ENCODE measurements at places on chromosomes 12 and 14.

GRCh38 chr12:132549059-132549458 lies 59.1 kb downstream of the FBRSL1 start:
- H3K27ac ChIP-seq = no peak overlapping the region
- H3K27me3 ChIP-seq = no peaks in the 10 kb centered on the region

DNA sequence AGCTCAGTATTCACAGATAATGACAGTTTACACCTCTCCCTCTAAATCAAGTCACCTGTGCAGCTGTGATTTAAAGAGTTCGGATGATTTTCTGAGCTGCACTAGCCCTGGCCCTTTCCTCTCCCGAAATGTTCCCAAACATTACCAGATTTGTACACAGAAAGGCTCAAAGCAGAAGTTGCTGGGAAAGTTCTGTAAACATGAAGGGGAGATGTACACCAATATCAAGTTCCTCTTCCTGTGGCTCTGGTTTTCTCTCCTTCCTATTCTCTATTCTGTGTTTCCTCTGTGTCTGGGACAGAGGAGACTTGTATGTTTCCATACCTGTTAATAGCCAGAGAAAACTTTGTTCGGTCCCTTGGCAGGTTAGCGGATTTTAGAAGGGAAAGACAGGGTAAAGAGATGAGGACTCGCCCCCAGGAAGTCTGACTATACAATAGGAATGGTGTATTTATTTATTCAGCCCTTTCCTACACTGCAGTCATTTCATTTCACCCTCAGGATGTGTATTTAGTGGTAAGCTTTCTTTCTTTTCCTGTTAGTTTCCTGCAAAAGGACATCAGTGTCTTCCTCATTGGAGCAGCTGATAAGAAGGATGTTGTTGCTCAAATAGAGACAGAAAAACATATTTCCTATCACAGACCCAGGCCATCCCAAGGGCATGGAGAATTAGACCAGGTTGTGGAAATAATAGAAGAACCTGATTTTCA lies 7.6 kb upstream of the NUMB start:
- peaks cover 11% of the 10 kb centered on the region for H3K4me1 ChIP-seq
- H3K36me3 ChIP-seq = no peaks in the 10 kb centered on the region
- H3K27me3 ChIP-seq = no peaks in the 10 kb centered on the region
- no peak overlapping the region for H3K27ac ChIP-seq
- no peak for DNase-seq

GRCh38 chr12:127803545-127803944 lies 463.4 kb upstream of the TMEM132C start:
- no peaks in the 10 kb centered on the region for H3K27me3 ChIP-seq
- H3K4me3 ChIP-seq = no peak overlapping the region
- no peak overlapping the region for H3K27ac ChIP-seq
- no peaks in the 10 kb centered on the region for H3K36me3 ChIP-seq

- peaks cover 2% of the 10 kb centered on the region for H3K4me1 ChIP-seq
- H3K36me3 ChIP-seq = no peaks in the 10 kb centered on the region
- no peak for DNase-seq
- H3K4me3 ChIP-seq = no peak overlapping the region
These were observed 3.8 kb upstream of the DIO2 start for GRCh38 chr14:80215081-80215480.

DNA sequence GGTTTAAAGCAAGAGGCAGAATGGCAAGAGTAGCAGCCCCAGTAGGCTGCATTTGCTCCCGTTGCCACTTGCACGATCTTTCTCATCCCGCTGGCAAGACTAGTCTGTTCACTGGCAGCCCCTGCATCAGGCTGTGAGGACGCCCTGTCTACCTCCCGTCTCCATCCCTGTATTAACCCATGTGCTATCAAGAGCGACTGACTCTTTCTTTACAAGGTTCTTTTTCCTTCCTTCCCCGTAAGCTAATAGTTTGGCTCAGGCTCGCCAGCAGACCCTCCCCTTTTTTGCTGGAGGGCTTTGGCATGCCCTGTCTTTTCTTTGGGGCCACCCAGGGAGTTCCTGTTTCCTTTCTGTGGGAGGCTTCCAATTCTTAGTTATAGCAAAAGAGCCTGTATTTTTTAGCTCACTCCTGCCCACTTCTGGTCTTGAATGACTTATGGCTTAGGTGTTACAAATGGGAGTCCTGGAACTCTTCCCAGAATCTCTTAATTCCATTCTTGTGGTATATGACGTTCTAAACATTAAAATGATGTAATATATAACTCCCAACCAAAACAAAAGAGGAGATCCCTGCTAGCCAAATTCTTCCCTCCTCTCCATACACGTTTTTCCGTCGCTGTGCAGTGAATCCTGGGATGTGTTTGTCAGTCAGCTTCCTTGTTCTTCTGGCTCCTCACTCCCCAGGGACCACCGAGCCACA lies 149.0 kb downstream of the PRKCH start:
- DNase-seq = no peak
- H3K27ac ChIP-seq = peak overlapping the region; percentile 66
- no peak overlapping the region for H3K4me3 ChIP-seq
- peaks cover 45% of the 10 kb centered on the region for H3K4me1 ChIP-seq
- no peaks in the 10 kb centered on the region for H3K36me3 ChIP-seq

GRCh38 chr12:6020930-6021329 lies 75.9 kb upstream of the ANO2 start:
- H3K4me3 ChIP-seq = no peak overlapping the region
- H3K27me3 ChIP-seq = no peaks in the 10 kb centered on the region
- no peak overlapping the region for H3K27ac ChIP-seq
- DNase-seq = no peak

- no peaks in the 10 kb centered on the region for H3K4me1 ChIP-seq
- DNase-seq = no peak
- H3K36me3 ChIP-seq = no peaks in the 10 kb centered on the region
- no peak overlapping the region for H3K27ac ChIP-seq
- no peaks in the 10 kb centered on the region for H3K27me3 ChIP-seq
These were observed 47.7 kb downstream of the CLMN start for GRCh38 chr14:95272057-95272456.

DNA sequence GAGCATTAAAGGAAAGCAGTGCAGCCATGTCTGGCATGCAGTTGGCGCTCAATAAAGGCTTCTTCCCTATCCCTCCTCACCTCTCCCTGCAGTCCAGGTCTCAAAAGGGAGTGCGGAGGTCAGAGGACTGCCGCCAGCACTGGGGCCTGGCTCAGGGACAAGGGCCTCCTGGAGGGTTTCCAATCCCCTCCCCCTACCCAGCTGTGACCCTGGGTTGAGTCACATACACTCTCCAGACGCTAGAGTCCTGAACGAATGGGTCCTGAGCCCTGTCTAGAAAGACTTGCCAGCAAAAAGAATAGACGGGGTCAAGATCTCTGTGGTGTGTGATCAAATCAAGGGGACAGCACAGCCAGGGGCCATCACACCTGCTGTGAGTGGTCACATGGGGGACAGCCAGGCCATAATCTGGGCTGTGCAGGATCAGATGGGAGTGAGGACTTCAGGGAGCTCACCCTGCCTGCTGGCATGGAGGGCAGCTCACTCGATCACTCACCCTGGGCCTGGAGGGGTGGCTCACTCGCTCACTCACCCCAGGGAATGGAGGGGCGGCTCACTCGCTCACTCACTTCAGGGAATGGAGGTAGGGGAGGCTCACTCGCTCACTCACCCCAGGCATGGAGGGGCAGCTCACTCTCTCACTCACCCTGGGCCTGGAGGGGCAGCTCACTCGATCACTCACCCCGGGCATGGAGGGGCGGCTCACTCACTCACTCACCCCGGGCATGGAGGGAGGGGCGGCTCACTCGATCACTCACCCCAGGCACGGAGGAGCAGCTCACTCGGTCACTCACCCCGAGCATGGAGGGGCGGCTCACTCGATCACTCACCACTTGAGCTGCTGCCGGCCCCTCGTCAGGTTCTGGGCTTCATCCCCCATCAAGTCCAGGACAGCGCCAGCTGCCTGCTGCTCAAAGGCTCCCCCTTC lies 12.8 kb downstream of the CFAP73 start:
- no peak for DNase-seq
- peaks cover 100% of the 10 kb centered on the region for H3K36me3 ChIP-seq
- H3K4me3 ChIP-seq = no peak overlapping the region

DNA sequence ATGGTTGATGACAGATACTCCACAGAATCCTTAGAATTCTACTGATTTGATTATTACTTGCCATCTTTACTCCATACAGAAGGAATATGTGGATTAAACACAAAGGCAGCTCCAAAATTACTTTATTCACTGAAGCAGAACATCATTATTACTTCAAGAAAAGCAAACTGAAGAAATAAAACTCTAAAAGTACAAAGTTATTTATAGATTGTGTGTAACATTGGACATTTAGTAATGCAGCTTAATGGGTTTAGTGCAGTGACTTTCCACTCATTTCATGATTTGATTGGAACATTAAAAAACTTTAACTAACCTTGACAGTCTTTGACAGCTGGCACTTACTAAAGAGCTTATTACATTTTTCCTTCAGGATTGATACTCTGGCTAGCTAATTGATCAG lies 59.0 kb upstream of the ATP2A2 start:
- no peaks in the 10 kb centered on the region for H3K27me3 ChIP-seq
- H3K27ac ChIP-seq = peak overlapping the region; percentile 81
- DNase-seq = no peak

DNA sequence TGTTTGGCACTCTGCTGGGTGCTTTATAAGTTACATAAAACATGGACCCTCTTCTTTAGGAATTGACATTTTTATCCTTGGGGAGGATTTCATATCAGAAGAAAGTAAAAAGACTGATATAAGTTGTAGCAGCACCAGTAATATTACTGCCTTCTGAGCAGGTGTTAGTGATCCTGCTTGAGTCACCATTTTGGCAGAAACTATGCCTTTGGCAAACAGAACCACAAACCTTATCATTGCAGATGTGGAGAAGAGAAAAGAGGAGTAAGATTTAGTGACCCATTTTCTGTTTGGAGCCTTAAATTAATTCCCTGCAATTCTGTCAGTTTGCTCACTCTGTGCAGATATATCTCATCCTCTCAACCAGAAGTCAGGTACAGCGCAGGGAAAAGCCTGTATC lies 23.0 kb downstream of the ZNF410 start:
- no peak for DNase-seq
- no peaks in the 10 kb centered on the region for H3K4me1 ChIP-seq
- no peak overlapping the region for H3K4me3 ChIP-seq
- peaks cover 69% of the 10 kb centered on the region for H3K36me3 ChIP-seq

DNA sequence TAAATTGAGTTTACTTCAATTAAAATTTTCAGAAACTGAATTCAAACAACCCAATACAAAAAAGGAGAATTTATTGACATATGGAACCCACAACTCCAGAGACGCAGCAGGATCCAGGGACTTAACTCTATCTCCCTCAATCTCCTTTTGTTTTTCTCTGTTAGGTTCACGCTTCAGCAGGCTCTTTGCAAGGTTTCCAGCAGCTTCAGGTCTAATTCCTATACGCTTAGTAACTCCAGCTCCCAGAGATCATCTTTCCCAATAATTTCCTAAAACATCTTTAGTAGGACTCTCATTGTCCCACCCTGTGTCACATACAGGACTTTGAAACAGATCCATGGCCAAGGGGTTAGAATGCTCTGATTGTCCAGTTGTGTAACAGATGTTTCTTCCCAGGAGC lies 175.2 kb downstream of the RMST start:
- DNase-seq = no peak
- H3K36me3 ChIP-seq = no peaks in the 10 kb centered on the region
- H3K4me3 ChIP-seq = no peak overlapping the region
- no peak overlapping the region for H3K27ac ChIP-seq

GRCh38 chr12:32135967-32136366 lies 29.3 kb downstream of the BICD1 start:
- no peaks in the 10 kb centered on the region for H3K36me3 ChIP-seq
- no peak for DNase-seq
- H3K4me3 ChIP-seq = no peak overlapping the region
- H3K27me3 ChIP-seq = no peaks in the 10 kb centered on the region
- H3K27ac ChIP-seq = no peak overlapping the region

Measured in gastrocnemius medialis (tissue), 4 donors.